ENCODE measurements at places on chromosomes 4 and X.

GRCh38 chr4:105520819-105521790 lies 31.3 kb upstream of the ARHGEF38 start:
- no peak for DNase-seq

- no peak for DNase-seq
Observed at GRCh38 chrX:49844611-49845010, 15.5 kb downstream of the PAGE4 start.

DNA sequence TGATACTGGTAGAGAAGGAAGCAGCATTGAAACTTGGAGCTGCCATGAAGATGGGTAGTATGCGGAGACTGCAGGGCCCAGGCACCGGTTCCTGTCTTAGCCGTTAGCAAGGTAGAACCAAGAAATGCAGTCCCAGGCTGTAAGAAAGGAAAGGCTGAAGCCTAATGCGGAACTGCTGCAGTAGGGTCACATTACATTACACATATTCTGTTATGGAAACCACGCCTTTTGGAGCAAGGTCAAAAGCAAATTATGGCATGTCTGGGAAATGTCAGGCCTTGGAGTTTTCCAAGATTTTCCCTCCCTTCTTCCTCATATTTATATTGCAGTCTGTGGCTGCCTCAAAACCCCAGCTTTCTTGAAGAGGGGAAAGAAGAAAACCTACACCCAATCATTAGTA lies 204.8 kb upstream of the RASGEF1B start:
- DNase-seq = no peak

GRCh38 chr4:104868958-104869357 lies 277.7 kb upstream of the TET2 start:
- no peak for DNase-seq

DNA sequence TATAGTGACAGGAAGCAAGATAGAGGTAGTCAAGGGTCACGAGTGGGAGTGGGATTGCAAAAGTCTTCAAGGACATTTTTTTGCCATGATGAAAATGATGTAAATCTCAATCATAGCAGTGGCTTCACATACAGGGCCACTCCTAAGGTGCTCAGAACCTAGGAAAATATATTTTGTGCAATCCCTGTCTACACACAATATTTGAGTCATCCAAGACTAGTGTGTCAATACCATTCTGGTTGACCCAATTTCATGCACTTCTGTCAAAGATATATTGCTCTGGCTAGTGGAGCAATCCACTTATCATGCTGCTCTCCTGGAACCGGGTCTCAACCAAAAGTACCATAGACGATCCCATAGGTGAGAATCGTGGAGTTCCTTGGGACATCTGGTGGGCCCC lies 24.2 kb upstream of the XPNPEP2 start:
- DNase-seq = no peak
